ENCODE measurements at places on chromosomes 12 and 14. TPM values are rescaled to one million over a fixed set of nuclear protein-coding genes. Genes with fewer than 3 reads are reported as not detected.

Gene REC8
- 4.1 TPM for polyA plus RNA-seq

Gene GARIN6
- not detected for polyA plus RNA-seq

Gene C12orf54
- polyA plus RNA-seq = not detected

Gene GLIPR1L2
- polyA plus RNA-seq = 2.1 TPM

Gene PSMD9
- polyA plus RNA-seq = 46.8 TPM

Gene ACRBP
- 0.50 TPM for polyA plus RNA-seq

Gene DCAF11
- 33.1 TPM for polyA plus RNA-seq

Gene RNASE2
- 3.8 TPM for polyA plus RNA-seq

Gene TMCC3
- 1.7 TPM for polyA plus RNA-seq

Gene KRT74
- polyA plus RNA-seq = 0.14 TPM

Gene AVPR1A
- polyA plus RNA-seq = 0.61 TPM

Gene SDR39U1
- 128 TPM for polyA plus RNA-seq

Gene SMIM10L1
- 16.2 TPM for polyA plus RNA-seq

Gene TSPAN19
- polyA plus RNA-seq = 0.07 TPM

Gene ITGA5
- 49.3 TPM for polyA plus RNA-seq

GRCh38 chr12:84201976-84202375 is 710.6 kb downstream of the SLC6A15 start:
- no peak for DNase-seq

- DNase-seq = no peak
Observed at GRCh38 chr14:22276913-22277816, 311.9 kb downstream of the DAD1 start.

DNA sequence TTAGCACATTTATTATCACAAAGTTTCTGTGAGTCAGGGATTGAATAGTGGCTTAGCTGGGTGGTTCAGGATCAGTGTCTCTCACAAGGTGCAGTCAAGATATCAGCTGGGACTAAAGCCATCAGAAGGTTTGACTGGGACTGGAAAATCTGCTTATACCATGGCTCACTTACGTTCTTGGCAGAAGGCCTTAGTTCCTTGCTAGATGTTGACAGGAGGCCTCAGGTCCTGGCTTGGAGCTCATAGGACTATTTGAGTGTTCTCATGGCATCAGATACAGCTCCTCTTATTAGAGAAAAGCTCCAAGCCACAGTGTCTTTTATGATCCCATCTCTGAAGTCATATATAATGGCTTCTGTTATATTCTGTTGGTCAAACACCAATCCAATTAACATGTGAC is 127.3 kb downstream of the SLC6A15 start:
- no peak for DNase-seq

DNA sequence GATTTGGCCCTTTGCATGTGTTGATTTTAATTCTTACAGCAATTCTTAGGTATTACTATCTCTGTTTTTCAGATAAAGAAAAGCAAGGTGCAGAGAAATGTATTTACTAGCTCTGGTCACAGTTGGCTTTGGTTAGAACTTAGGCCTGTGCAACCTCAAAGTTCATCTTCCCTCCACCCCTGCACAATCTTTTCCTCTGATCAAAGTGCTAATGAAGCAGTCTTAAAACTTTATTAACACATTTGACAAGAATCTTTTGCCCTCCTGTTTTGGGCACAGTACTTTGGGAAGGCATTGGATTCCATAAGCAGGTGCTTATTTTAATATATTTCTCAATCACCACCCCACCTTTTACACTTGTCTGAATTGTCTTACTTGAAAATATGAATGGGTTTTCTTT is 2.7 kb downstream of the IRAK4 start:
- no peak for DNase-seq

GRCh38 chr14:100659345-100660001 is 67.2 kb upstream of the DLK1 start:
- DNase-seq = no peak

DNA sequence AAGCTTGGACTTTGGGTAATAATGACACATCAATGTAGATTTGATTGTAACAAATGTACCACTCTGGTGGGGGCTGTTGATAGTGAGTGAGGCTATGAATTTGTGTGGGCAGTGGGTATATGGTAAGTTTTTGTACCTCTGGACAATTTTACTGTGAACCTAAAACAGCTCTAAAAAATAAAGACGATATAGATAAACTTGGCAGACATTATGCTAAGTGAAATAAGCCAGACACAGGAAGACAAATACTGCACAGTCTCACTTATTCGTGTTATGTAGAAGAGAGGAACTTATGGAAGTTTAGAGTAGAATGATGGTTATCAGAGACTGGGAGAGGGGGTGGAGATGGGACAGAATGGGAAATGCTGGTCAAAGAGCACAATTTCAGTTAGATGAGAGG is 8.7 kb downstream of the KRT6C start:
- no peak for DNase-seq

GRCh38 chr14:72516936-72517700 is 376.8 kb downstream of the DPF3 start:
- DNase-seq = peak; percentile 76

GRCh38 chr12:30111719-30112118 is 328.0 kb upstream of the TMTC1 start:
- no peak for DNase-seq

DNA sequence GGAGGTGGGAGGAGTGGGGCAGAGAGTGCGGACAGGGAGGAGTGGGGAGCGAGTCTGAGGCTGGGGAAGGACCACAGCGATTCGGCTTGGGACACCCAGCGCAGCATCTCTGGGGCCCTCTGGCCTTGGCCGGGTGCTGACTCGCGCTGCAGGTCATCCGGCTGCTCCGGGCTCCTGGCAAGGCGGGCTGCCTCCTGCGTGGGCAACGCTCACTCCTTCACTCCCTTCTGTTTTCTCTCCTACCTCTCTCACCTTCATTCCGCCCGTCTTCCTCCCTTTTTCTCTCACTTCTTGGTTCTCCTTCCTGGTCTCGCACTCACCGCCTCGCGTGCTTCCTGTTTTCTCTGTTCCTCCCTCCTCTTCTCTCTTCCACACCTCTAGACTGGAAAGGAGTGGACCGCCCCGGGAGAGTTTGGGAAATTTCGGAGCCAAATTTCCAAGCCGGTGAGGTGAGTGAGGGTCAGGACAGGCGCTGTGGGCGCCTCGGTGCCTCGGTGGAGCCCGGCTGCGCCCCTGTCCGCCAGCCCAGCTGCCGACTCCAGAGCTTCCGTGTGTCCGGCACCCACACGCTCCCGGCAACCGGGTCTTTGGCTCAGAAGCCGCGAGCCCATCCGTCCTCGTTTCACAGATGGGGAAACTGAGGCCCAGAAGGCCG is 86.7 kb downstream of the B4GALNT3 start:
- DNase-seq = no peak

DNA sequence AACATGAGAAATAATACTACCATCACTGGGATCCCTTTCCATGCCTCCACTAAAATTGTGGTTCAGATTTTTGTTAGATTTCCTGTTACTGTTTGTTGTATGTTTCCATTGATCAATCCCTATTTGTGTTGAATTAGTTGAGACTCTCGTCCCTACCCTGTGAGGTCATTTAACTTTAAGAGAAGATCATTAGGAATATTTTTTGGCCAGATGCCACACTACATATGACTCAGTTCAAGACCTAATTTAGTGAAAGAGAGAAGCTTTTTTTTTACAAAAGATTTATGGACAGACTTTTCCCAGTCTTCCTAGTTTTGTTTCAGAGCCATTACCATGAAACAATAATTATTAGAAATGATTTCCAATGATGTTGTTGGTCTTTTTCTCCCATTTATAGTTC is 35.5 kb downstream of the CPSF6 start:
- DNase-seq = no peak

DNA sequence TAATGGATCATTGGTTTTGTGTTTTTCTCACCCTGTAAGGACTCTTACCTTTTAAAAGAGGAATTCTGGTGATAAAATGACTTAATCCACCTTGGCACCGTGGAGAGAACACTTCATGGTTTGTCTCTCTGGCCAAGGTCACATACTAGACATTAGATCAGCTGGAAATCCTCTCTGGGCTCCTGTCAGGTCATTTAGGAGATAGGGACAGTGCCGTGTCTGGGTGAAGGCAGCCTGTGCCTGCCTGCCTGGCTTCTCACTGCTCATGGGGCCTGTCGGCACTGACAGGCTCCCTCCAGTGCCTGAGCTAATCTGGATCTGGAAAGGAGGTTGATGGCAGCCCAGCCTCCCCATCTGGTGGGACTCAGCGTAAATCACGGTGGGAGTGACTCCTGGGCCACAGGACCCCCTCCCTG is 5.7 kb downstream of the CRADD start:
- peak; percentile 39 for DNase-seq

DNA sequence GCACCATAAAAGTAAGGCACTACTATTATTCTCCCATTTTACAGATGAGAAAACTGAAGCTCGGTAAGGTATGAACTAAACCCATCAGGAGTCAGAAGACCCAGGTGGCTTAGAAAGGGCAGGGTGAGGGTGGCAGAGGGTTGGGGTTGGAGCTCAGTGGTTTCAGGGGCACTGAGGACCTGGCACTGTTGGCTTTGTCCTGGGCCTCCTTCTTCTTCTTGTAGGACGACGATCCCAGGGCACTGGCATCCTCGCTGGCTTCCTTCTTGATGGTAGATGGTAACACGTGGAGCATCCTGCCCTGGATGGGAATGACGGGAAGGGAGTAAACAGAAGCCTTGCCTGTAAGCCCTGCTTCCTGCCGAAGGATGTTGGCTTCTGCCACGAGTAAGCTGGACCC is 19.9 kb downstream of the RBM19 start:
- no peak for DNase-seq

DNA sequence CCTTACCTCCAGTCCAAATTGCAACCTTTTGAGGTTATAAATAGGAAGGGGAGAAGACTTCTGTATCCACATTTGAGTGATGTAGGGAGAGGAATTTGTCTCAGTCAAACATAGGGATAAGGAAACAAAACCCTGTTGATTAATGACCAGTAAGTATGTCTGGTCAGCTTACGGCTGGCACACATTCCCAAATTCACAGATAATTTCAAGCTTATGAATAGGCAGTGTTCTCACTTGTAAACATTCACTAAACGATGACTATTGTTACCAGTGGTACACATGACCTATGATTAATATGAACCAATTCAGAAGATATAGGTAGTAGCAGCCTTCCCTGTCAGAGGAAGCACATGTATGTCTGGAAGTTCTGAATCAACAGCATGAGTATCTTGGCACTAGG is 33.0 kb upstream of the SLC5A8 start:
- DNase-seq = no peak

- no peak for DNase-seq
Observed at GRCh38 chr12:64612843-64613242, 2.5 kb downstream of the RASSF3 start.

GRCh38 chr12:132186857-132187620 is 42.8 kb downstream of the NOC4L start:
- DNase-seq = peak; percentile 50

DNA sequence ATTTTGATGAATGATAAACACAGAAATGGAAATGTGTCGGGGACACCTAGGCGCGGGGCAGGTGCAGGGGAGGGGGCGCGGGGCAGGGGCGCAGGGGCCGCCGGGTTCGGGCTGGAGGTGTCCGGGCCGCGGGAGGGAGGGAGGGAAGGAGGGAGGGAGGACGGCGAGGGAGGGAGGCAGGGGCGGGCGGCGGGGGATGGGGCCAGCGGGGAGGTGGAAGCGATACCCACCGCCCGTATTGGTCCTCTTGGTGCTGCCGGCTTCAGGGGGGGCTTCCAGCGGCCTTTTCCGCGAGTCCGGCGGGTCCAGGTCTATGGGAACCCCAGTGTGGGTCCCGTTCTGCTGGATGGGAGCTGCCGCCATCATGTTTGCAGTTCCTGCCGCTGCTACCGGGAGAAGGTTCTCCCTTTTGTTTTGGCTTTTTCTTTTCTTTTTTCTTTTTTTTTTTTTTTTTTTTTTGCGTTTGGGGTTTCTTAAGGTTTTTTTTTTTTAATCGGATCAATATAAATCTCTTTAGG is 703 bp downstream of the NOVA1 start:
- peak; percentile 61 for DNase-seq

DNA sequence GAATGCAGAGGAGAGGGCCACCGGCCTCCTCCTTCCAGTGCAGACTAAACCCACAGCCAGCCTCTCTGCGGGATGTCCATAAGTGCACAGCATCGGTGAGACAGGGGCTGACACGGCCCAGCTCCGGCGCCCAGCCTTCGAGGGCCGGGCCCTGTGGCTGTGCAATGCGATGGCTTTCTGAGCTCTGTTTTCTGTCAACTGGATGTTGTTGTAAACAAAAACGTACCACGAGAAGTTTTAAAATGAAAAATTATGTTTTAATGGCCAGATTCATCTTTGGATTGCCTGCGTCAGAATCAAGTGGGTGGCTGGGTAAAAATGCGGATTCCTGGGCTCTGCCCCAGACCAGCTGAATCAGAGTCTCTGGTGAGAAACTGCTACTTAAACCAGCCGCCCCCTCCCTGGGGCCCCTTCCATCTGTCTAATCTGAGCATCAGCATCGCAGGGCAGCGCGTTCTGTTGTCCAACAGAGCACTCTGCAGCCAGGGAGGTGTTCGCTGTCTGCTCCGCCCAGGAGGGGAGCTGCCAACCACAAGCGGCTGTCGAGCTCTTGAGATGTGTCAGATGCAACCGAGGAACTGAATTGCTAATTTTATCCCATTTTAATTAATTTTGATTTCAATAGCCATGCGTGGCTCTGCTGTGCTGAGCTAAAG is 133.4 kb downstream of the RFLNA start:
- DNase-seq = peak; percentile 64

- peak; percentile 58 for DNase-seq
Observed at GRCh38 chr14:91249841-91250616, 5.5 kb upstream of the GPR68 start.

DNA sequence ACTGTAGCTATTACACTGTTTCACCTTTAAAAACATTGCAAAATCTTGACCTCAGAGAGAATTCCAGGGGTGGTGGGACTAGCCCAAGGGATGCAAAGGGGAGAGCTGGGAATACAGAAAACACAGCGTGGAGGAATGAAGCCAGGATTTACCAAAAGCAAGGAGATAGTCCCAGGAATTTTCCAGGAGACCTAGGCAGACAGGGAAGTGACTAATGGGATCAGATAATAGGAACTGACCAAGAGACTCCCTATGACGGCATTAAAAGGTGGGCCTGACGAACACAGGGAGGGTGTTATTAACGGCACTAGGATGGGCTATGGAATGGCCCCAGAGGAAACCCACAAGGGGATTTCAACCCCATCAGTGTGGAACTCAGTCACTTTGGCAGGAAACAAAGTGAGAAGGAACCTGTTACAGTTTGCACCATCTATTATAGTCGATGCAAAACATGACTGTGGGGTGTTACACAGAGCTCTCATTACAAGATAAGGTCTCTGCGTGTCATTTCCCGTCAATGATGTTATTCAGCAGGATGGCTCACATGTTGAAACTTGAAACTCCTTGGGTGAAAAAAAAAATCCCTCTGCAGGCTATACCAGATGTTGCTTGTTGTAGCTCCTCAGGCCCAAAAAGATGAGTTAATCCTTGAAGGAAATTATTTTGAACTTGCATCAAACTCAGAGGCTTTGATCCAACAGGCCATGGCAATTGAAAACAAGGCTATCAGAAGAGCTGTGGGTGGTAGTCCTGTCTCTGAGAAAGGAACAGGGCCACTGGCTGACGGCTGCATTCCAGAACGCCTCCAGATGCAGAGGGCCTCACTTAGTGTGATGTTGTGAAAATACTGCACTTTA is 58.7 kb downstream of the DRAM1 start:
- DNase-seq = peak; percentile 79

- DNase-seq = no peak
Observed at GRCh38 chr12:108457734-108458361, 57.2 kb upstream of the FICD start.

Data from right cardiac atrium (tissue), 5 donors.